Activated CD4-positive, alpha-beta T cell treated with anti-CD3 and anti-CD28 coated beads, Interleukin-2, amount 10 ng/mL, durations not matched to agents 7 days and 5 days (primary cell): ENCODE measurements at places on chromosomes 16 and 17. TPM values are rescaled to one million over a fixed set of nuclear protein-coding genes. Genes with fewer than 3 reads are reported as not detected.

GRCh38 chr17:15213381-15214087, 51.6 kb downstream of the PMP22 start:
- H3K36me3 ChIP-seq, result no peaks in the 10 kb centered on the region
- H3K4me1 ChIP-seq, result no peaks in the 10 kb centered on the region
- H3K27me3 ChIP-seq, result peaks cover 4% of the 10 kb centered on the region
- DNase-seq, result no peak
- no peak overlapping the region for H3K4me3 ChIP-seq

DNA sequence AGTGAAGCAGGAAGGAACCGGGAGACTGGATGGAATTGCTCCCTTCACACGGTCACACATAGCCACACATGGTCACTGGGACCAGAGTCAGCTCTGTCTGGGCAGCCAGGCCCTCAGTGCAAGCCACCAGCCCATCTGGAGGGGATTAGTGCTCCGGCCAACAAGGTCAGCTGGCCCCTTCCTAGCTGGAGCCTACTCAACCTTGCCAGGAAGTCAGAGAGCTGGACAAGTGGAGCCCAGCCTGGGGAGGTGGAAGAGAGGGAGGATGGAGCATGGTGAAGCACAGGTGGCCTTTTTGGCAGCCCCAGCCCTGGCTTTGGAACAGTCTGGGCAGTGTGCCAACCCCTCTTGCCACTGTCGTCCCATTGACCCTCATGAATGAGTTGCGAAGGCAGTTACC, 3.7 kb upstream of the CACNA1G start:
- no peak overlapping the region for H3K27ac ChIP-seq
- H3K4me3 ChIP-seq, result no peak overlapping the region
- DNase-seq, result no peak
- H3K36me3 ChIP-seq, result no peaks in the 10 kb centered on the region
- peaks cover 37% of the 10 kb centered on the region for H3K27me3 ChIP-seq

GRCh38 chr17:48439110-48439850, 9.3 kb upstream of the SKAP1 start:
- DNase-seq, result peak; percentile 15
- no peaks in the 10 kb centered on the region for H3K27me3 ChIP-seq
- H3K4me3 ChIP-seq, result no peak overlapping the region
- peak overlapping the region; percentile 95 for H3K27ac ChIP-seq
- H3K36me3 ChIP-seq, result peaks cover 25% of the 10 kb centered on the region

- no peak for DNase-seq
- H3K4me1 ChIP-seq, result peaks cover 2% of the 10 kb centered on the region
- H3K36me3 ChIP-seq, result no peaks in the 10 kb centered on the region
Observed at GRCh38 chr17:43584666-43585102, 38.5 kb upstream of the ETV4 start.

GRCh38 chr16:52383640-52384292, 163.2 kb downstream of the TOX3 start:
- H3K4me1 ChIP-seq, result no peaks in the 10 kb centered on the region
- no peaks in the 10 kb centered on the region for H3K36me3 ChIP-seq
- H3K27ac ChIP-seq, result no peak overlapping the region
- H3K27me3 ChIP-seq, result no peaks in the 10 kb centered on the region
- no peak for DNase-seq
- no peak overlapping the region for H3K4me3 ChIP-seq

DNA sequence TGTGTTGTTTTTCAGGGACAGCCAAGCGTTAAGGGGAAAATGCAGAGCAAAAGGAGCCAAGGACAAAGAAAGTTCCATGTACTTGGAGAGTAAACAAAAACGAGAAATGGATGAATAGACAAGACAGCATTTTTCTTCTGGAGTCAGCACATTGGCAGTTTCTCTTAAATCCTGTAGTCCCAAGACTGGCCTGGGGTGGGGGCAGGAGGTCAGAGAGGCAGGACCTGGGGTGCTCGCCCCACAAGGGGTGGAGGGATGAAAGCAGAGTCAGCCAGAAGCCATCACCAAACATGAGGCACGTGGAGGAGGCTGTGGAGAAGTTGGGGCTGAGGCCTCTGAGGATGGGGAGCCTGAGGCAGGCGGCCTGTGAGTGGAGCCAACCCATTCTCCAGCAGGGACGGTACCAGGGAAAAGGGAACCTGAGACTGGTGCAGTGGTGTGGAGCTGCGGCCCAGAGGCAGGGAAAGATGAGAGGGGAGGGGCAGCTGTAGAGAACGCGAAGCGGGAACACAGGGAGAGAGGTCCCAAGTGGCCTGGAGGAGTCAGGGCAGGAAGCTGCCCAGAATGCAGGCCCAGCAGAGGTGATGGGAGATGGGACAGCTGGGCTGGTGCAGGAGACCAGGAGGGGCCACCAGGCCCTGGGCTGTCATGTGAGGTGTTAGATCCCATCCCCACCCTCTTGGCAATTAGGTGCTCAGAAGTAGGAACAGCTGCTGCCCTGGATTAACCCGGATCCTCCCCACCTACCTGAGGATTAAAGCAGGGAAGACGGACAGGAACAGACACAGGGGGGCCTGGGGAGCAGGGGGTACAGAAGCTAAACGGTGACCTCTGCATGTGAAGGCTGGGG, 3.3 kb downstream of the TLCD3B start:
- DNase-seq, result no peak
- H3K4me1 ChIP-seq, result peaks cover 7% of the 10 kb centered on the region
- H3K27ac ChIP-seq, result no peak overlapping the region

DNA sequence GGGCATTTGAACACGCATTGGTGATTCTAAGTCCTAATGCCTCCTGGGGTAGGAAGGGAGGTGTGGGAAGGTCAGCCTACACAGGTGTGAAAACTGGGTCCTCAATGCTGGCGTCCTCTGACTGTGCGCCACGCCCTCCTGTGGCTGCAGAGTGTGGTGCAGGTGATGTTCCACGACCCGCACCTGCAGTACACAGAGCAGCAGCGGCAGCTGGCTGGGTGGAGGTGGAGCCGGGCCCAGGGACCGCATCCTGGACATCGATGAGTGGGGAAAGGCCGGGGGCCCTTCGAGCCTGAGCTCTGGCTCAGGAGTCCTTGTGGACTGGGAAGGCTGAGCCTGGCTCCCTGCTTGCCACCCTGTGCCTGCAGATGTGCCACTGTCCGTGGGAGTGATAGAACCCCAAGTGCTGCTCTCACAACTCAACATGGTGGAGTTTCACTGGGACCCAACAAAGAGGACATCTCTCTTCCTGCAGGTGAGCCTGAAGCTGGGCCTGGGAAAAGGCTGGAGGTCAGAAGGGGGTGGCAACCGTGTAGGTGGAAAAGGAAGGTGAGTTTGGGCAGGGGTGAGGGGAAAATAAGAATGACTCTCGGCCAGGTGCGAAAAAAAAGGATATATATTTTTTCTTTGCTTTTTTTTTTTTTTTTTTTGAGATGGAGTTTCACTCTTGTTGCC, 14.0 kb upstream of the STAC2 start:
- no peaks in the 10 kb centered on the region for H3K36me3 ChIP-seq
- H3K27ac ChIP-seq, result peak overlapping the region; percentile 59
- H3K4me1 ChIP-seq, result peaks cover 34% of the 10 kb centered on the region
- peak; percentile 68 for DNase-seq
- H3K27me3 ChIP-seq, result no peaks in the 10 kb centered on the region

GRCh38 chr16:88983165-88983564, 6.2 kb upstream of the CBFA2T3 start:
- no peaks in the 10 kb centered on the region for H3K36me3 ChIP-seq
- no peak overlapping the region for H3K27ac ChIP-seq
- H3K4me3 ChIP-seq, result no peak overlapping the region
- no peak for DNase-seq
- H3K27me3 ChIP-seq, result peaks cover 2% of the 10 kb centered on the region

RAD51C gene
- total RNA-seq, result 65.8 TPM

TBC1D3D gene
- total RNA-seq, result 8.4 TPM

CCDC200 gene
- total RNA-seq, result not detected
